ENCODE measurements at places on chromosomes 11 and 22.

- DNase-seq = no peak
These were observed 57.5 kb downstream of the TIMP3 start for GRCh38 chr22:32858957-32859356.

GRCh38 chr11:74278721-74279161 lies 32.7 kb downstream of the P4HA3 start:
- no peak for DNase-seq

- DNase-seq = no peak
These were observed 31.9 kb downstream of the FLI1 start for GRCh38 chr11:128725630-128726319.

GRCh38 chr11:32366666-32367065 lies 68.7 kb downstream of the WT1 start:
- DNase-seq = no peak

- DNase-seq = peak; percentile 29
These were observed 40.0 kb downstream of the TPCN2 start for GRCh38 chr11:69088676-69089146.

DNA sequence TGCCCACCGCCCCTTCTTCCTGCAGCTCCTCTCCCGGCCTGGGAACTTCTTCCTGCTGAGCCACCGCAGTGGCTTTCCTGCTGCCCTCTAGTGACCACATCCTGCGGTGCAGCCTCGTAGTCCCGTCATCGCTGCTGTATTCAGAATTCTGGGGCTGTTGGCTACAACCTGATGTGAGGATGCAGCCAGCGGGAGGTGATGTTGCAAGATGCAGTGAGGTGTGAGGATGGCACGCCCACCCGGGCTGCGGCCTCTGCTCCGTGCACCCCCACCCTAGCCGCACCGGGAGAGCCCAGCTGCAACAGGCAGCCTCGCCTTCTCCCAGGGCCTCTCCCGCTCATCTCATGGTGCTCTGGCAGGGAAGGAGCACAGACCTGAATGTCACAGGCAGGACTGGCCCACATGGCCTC lies 10.1 kb downstream of the CHST1 start:
- peak; percentile 63 for DNase-seq

All from hypothalamus (tissue), 51 donors.